ENCODE measurements at places on chromosomes 6 and 20.

GRCh38 chr6:156427345-156427744 is 349.8 kb upstream of the ARID1B start:
- DNase-seq, result peak; percentile 72

GRCh38 chr6:106974336-106974998 is at the start of gene CD24:
TSS of gene CD24 (minus strand) at chr6:106974729. CDS start at chr6:106974646, 83 bp downstream.
- DNase-seq, result no peak

GRCh38 chr6:104472021-104472901 is 387.5 kb downstream of the HACE1 start:
- DNase-seq, result no peak

DNA sequence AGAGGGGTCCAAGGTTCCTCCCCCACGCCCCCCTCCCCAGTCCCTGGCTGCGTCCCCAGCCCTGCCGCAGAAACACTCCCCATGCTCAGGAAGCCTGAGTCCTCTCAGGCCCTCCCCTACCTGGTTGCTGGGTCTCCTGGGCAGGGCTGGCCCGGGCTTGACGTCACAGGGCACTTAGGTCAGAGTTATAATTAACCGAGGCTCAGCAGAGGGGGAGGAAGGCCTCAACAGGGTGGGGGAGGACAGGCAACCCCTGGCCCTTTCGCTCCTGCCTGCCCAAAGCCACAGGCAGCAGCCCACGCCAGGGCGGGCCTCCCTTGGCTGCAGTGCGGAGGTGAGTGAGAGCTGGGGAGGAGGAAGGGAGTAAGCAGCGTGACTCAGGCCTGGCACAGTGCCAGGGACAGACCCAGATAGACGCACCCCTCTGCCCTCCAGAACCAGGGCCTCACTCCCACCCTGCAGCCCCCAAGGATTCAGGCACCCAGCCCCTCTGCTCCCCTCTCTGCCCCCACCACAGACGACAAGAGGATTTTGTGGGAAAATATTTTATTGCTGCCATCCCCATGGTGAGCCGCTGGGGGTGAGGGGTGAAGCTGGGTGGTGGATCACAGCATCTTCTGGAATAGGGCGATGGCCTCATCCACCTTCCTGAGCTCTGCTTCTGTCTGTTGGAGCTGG is at the start of gene VWA7:
Gene VWA7 (minus strand): TSS at position 340 of the 678 bp plus-strand sequence. CDS start 549 bp downstream, outside the sequence.
- DNase-seq, result peak; percentile 66

DNA sequence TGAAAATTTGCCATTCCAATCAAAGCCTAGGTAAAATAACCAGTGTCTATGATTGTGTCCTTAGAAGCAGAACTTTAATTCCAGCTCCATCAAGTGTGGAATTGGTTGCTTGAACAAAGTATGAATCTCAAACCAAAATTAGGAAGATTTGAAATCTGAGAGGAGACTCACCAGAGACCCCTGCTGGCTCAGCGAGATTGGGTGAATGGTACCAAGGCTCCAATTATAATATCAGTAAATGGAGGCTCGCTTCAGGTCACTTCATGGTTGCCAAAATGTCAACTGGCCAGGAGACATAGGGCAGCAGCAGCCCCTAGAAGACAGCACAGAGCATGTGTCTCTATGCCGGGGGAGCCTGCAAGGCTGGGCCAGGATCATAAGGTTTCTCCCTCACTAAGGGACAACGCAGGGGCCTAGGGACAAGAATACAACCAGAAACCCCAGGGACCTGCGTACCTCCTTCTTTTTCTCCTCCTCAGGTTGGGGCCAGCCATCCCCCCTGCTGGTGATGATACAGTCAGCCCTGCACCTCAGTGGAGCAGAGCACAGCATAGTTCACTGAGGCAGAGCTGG is 14.0 kb downstream of the RBL1 start:
- DNase-seq, result no peak

DNA sequence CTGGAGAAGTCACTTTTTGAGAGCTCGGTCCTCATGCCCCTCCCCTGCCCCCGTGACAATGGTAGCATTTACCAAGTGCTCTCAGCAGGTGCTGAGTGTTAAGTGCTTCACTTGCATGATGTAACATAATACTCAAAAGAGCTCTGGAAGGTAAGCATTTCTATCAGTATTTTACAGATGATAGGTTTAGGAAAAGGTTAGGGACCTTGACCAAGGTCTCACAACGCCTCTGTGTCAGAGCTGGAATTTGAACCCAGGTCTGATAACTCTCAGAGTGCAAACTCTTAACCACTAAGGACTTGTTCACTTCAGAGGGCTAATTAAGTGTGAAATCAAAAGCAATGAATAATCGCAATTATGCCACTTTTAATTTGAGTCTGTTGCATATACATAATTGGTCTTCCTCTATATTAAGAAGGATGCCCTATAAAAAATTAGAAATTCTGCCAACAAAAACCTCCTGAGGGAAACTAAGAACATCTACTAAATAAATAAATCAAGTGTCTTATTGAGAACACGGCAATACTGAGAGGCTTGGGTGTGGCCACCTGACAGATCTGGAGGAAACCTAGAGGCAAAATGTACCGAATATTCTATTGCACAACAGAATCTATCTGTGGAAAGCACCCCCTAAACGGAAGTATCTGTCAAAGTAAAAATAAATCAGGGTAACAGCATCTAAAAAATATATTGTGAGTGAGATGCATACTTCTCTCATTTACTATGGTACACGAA is 109.8 kb downstream of the BACH2 start:
- no peak for DNase-seq

- DNase-seq, result no peak
Observed at GRCh38 chr20:61601853-61602252, 349.8 kb downstream of the CDH4 start.

- no peak for DNase-seq
Observed at GRCh38 chr6:117072134-117072533, 193.2 kb upstream of the VGLL2 start.

DNA sequence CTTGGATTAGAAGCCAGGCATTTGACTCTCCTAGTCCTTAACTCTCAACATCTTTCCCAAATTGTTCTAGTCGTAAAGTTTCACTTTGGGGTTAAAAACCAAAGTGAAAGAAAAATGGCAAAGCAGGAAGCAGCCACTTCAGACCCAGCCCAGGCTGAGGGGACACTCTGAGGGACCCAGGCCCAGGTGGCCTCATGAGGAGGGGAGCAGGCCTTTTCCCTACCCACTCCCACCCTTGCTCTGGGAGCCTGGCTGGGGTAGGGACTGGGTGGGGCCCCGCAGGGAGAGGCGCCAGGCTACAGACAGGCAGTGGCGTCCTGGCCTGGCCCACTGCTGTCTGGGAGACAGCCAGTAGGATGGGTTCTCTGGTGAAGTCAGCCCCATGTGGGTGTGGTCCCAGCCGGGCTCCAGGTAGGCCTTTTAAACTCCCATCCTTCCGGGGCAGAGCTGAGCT is 68.7 kb upstream of the MYL9 start:
- DNase-seq, result no peak

DNA sequence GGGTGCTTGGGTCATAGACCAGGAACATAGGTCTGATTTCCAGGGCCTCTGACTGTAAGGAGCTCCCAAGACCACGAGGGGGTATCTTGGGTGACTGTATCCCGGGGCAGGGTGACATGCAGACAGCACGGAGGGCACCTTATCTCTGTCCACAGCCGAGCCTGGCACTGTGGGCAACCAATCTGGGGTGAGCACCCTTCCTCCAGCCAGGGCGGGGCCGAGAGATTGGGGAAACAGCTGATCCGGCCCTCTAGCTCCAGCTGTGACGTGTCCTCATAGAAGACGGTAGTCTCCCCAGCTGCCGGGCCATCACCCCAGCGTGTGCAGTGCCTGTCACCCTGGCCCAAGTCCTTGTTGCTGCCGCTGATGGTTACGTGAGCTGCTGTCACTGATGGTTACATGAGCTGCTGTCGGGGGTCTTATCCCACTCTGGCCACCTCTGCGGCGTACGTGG is 139.6 kb upstream of the RNF24 start:
- DNase-seq, result no peak

GRCh38 chr6:135796643-135797305 is 54.7 kb upstream of the PDE7B start:
- DNase-seq, result peak; percentile 30

DNA sequence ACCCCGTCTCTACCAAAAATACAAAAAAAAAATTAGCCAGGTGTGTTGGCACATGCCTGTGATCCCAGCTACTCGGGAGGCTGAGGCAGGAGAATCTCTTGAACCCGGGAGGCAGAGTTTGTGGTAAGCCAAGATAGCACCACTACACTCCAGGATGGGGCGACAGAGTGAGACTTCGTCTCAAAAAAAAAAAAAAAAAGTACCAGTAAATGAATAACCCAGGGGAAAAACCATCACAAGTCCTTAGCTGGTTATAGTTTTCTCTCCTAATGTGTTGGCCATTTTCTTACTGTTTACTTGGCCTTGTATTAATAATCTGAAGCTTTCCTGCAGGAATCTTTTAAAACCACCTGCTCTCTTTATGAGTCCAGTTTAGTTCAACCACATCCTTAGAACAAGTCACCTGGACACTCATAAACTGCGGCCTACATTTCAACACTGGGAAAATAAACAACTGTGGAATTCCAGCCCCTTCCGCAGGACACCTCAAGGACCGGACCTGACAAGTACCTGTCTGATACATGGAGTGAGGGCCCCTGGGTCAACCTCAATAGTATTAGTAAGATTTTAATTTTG is 102.6 kb downstream of the ATP9A start:
- no peak for DNase-seq

DNA sequence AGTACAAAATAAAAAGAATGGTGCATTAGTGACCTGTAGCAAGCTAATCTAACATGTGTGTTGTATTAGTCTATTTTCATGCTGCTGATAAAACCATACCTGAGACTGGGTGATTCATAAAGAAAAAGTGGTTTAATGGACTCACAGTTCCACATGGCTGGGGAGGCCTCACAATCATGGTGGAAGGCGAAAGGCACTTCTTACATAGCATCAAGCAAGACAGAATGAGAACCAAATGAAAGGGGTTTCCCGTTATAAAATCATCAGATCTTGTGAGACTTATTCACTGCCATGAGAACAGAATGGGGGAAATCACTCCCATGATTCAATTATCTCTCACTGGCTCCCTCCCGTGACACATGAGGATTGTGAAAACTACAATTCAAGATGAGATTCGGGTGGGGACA is 45.4 kb upstream of the AIG1 start:
- DNase-seq, result no peak

- DNase-seq, result no peak
Observed at GRCh38 chr6:53544217-53544469, 758 bp downstream of the GCLC start.

DNA sequence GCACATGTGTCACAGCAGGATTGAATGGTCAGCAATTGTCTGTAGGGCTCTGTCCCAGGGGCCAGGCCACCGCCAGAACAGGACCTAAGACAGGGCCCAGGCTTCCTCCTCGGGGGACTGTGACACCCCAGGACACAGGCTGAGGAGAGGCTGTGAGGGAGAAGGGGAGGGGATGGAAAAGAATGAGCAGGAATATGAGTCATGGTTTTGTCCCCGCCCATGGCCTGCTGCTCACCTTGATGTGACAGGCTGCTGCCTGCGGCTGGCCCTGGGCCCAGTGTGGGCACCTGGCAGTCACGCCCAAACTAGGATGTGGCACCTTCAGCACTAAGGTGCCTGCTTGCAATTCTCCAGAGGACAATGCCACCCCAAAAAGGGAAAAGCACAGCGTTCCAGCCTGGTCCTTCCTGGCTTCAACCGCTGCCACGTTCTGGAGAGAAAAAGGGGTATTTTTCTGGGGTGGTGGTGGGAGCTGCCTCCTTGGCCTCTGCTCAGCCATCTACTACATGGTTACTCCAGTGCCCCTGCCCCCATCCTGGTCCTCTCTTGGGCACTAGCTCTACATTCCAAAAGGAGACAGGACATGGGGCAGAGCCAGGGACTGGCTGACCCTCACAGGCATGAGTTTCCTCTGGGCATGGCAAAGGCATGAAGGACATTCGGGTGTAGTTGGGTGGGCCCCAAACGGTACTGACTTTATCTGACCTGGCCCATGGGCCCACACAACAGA is 93.4 kb downstream of the SLC22A23 start:
- DNase-seq, result no peak

DNA sequence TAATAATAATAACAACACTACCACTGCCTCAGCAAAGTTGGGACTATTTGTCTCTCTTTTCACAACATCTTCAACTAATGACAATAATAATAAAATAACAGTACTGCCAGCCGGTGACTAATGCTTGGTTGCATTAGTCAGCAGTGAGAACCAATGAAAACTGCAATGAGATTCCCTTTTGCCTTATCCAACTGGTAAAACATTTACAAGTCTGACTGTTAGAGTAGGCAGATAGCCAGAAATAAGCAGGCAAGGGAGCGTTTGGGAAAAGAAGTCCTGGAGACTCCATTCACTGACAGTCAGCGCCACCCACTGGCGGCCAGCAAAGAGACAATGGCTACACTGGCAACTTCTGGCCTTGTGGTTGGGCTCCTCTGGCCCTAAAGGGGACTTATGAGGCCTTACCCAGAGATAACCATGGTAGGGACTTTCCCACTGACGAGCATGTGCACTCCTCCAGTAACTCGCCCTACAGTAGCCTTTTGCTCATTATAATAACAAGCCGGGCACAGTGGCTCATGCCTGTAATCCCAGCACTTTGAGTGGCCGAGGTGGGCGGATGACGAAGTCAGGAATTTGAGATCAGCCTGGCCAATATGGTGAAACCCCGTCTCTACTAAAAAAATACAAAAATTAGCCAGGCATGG is 3.4 kb upstream of the NSFL1C start:
- DNase-seq, result peak; percentile 99

DNA sequence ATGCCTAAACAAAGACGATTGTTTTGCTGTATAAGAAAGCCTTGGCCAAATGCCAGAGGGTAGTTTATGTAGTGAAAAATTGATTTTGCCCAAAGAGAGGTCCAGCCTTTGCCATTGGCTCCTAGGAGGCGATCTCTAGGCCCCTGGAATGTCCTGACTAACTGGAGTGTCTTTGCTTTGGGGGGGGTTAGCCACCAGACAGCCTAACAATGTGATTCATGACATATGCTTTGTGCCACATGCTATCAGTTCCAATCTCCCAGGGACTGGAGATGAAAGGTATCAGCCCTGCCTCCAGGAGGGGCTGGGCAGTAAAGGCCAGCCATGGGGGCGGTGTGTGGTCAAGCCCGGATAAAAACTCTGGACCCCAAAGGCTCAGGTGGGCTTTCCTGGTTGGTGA is 32.7 kb upstream of the TUBB2A start:
- no peak for DNase-seq

GRCh38 chr6:151021896-151022295 is 156.4 kb downstream of the MTHFD1L start:
- peak; percentile 76 for DNase-seq

GRCh38 chr6:159996087-159996622 is 27.3 kb downstream of the IGF2R start:
- no peak for DNase-seq

DNA sequence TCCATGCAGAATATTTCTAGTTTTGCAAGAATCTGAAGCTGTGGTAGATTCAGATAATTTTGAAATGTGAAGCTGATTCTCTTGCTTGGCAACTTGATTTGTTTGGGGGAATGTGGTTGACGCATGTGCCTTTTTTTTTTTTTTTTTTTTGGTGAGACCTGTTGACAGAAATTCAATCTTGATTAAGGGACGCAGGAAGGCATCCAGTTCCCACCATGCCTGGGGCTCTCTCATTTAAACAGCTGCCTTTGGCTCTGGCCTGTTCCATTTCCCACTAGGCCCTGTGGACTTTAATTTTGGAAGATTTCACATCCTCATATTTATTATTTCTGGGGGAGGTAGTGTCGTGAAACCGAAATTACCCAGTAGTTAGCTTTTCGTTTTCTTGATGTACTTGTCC is 8.6 kb downstream of the TPX2 start:
- no peak for DNase-seq
